ENCODE measurements at places on chromosomes 2 and 18.

- peak; percentile 82 for DNase-seq
Measured at GRCh38 chr2:46973673-46974072, 58.1 kb upstream of the MCFD2 start.

DNA sequence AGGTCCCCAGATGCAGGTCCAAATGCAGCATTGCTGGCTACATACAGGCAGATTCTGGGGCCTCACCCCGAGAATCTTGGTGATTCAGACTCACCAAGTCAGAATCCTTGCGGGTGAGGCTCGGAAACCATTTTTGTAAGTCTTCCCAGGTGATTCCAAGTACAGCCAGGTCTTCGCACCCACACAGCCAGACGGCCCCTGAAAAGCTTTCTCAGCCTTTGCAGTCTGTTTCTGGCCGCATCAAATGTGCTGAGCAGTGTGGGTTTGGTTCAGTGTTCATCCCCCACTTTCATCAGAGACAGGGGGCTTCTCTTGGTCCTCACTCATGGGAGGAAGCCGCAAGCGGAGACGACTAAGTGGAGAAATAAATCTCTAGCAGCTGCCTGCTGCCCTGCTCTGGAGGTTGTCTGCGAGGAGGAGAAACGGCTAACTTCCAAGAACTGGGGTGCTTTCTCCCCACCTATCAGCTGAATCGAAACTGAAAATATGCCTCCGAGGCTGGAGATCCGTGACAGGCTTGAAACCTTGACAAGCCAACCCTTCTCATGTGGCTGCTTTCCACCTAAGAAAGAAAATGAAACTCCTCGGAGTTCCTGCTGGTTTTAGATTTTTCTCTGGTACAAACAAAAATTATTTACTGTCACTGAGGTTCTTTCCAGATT, 8.9 kb upstream of the TMEM185B start:
- no peak for DNase-seq

DNA sequence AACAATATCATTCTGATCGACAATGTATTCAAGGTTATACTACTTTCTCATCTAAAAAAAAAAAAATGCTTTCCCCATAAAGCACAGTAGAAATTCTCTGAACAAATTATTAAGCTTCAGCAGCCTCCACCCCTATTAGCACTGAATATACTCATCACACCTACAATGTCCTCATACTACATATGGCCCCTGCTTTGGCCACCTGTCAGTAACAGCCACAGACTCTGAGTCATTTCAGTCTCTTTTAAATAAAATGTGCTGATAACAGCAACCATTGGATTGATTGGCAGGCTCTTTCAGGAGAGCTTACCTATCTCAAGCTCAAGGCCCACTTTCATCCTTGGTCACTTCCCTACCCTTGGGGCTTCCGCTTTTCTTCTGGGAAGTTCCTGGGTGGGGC, 236.7 kb downstream of the TMX3 start:
- DNase-seq = peak; percentile 45

- DNase-seq = peak; percentile 79
Measured at GRCh38 chr2:44789971-44790721, 151.4 kb upstream of the SIX3 start.

GRCh38 chr2:65057391-65058052, 1.3 kb downstream of the CEP68 start:
- DNase-seq = no peak

- DNase-seq = no peak
Measured at GRCh38 chr18:51363384-51363783, 165.9 kb upstream of the MEX3C start.

GRCh38 chr2:233424154-233424951, 70.1 kb downstream of the DGKD start:
- no peak for DNase-seq

DNA sequence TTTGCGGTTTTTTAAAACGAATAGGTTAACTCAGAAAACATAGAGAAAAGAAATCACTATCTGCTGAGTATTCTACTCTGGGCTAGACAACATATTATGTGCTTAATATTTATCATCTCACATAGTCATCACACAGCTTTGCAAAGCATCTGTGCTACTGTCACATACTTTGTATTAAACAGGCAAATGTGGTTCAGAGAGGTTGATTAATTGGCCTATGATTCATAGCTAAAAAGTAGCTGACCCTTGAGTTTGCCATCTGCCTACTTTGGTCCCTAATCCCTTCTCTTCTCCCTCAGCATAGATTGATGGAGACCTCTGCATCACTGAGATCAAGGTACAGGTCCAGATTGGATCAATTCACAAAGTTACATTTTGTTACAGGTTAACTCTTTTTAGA, 21.4 kb downstream of the ANKRD30B start:
- peak; percentile 50 for DNase-seq

GRCh38 chr2:201452922-201453643, 1.5 kb downstream of the STRADB start:
- no peak for DNase-seq

- no peak for DNase-seq
Measured at GRCh38 chr2:235527806-235528469, 34.1 kb downstream of the AGAP1 start.

DNA sequence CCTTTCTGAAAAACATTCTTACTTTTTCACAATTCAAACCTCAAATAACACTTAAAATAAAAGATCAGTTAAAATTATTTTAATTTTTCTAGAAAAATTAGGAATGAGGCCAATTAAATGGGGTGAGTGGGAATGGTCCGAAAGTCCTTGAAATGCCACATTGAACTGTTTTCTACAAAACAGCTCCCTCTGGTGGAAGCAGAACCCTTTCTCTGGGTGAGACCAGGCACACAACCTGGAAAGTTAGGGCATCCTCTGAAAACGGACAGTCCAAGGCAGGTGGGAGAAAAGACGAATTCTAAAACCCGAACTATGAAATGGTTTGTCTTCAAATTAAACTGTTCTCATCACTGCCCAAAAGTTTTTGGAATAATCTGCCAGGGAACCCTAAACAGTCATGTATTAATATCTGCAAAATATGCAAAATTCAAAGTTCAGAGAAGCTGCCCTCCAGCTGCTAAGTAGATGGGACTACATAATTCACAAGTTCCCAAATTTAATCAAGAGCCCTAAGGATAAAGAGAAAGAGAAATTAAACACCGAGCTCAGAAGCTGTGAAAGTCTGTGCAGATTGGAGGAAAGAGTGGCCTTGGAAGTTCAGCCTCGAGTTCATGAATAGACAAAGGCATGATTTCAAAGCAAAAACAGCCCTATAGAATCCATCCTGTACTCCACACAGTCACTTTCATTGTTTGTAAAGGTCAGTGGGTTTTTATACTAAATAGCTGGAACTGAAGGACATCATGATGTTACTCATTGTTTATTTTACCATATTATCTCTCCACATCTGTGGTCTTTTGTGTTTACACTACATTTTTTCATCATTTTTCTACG, 108.3 kb downstream of the PIEZO2 start:
- peak; percentile 31 for DNase-seq

- no peak for DNase-seq
Measured at GRCh38 chr18:13381944-13382365, 163.4 kb downstream of the LDLRAD4 start.

DNA sequence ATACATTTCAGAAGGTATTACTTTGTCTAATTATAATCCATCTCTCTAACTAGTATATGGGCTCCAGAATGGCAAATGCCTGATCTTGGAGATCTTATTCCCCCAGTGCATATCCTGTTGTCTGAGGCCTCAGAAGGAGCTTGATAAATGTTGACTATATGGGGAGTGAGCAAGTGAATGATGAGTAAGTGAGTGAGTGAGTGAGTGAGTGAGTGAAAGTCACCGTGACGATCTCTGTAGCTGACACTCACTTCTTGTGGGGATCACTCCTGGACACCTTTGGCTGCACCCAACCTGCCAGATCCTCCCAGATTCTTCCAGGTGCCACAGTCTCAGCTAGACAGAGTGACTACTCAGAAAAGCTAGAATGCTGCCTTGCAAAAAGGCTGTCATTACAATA, 2.8 kb downstream of the XDH start:
- no peak for DNase-seq

DNA sequence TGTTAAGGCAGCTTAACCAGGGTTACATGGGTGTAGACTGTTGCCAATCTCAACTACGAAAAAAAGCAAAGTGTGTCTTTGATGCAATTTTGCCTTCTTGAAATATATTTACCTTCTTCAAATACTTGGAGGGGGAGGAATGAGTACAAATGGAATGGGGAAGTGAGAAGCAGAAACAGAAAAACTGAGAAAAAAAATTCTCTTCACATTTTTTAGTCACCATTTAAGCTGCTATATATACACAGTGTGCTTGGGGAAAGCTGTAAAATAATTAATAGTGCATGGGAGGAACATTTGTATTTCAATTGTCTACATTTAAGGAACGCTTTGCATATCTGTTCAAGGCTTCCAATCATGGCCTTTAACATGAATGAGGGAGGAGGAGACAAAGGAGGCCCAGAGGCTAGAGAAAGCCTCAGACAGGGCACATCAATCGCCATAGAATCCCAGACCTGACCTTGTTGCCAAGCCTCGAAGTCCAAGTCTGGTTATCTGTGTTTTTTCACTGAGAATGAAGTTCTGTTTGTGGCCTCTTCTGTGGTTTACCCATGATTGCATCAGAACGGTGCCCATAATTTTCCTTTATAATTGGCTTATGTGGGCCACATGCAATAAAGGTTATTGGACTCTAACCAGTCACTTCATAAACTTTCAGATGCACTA, 158.6 kb downstream of the PIK3C3 start:
- no peak for DNase-seq

- DNase-seq = no peak
Measured at GRCh38 chr18:34957119-34957863, 83.9 kb upstream of the MAPRE2 start.

- DNase-seq = no peak
Measured at GRCh38 chr2:234286118-234286598, 210.7 kb downstream of the ARL4C start.

GRCh38 chr2:207311316-207312005, 145.7 kb upstream of the KLF7 start:
- peak; percentile 9 for DNase-seq

DNA sequence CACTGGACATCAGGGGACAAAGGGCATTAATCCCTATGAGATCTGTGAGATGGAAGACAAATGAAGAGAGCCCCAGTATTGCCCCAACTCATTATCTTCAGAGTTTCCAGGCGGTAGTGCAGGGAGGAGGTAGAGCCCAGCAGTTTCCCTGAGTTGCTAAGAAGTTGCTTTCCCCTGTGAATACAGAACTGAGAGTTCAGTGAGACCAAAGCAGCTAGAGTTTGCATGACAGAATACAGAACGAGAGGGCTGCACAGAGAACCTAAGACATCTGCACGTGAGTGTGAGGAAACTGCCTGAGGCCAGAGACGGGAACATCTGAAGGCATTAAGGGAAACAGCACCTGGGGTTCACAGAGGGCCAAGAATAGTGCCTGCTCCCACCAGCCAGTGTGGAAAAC, 18.1 kb upstream of the PGAP1 start:
- no peak for DNase-seq

- no peak for DNase-seq
Measured at GRCh38 chr2:23988371-23988770, 21.5 kb upstream of the MFSD2B start.

DNA sequence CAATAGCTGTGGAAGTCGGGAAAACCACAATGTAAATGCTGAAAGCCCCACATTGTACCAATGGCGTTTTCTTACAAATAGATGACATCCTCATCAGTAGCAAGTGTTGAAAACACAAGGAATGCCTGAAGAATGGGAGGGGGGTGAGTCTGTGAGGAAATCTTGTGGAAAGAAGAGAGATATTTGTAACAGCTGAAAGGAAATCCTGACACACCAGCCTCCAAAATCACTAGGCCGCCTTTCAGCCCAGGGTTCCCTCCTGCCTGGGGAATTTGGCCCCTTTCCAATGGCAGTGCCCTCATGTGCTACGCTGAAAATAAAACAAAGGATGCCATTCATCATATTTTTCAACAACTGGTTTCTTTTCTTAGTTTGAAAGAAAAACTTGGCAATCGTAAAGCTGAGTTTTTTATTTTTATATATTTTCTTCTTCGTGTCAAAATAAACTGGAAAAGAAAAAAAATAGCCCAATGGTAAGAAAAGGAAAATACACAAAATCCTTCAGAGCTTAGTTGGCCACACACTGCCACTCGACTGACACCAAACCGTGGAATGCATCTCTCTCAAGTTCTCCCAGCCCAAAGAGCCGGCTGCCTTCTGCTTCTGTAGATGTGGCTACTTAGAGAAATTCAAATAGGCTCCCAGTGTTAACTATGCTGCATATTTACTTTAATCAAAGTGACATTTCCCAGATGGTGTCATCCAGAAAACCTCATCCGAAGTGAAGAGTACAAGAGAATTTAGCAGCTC, 52.0 kb downstream of the FTCDNL1 start:
- DNase-seq = no peak

- DNase-seq = peak; percentile 9
Measured at GRCh38 chr2:222915092-222915957, 54.5 kb downstream of the ACSL3 start.

DNA sequence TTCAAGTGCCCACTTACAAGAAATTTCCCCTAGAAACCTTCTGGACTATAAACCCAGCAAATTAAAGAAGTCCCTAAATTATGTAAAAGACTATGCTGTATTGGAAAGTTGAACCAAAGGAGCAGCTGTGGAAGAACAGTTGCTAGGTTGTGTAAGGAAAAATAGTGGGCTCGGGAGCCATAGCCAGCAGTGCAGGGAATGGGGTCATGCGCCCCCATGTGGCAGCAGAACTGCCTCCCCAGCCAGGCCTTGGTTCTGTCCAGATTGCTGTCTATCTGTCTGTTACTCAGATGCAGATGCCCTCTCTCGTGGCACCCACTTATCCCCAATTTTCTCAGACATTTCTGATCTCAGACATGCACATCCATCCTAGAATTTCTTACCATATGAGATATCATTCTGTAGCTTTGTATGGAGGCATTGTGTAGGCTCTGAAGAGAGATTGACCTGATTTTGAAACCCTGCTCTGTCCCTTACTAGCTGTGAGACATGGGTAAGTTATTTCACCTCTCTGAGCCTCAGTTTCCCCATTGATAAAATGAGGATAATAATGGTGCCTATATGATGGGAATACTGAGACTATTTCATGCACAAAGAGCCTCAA, 258.3 kb downstream of the SS18 start:
- peak; percentile 66 for DNase-seq

DNA sequence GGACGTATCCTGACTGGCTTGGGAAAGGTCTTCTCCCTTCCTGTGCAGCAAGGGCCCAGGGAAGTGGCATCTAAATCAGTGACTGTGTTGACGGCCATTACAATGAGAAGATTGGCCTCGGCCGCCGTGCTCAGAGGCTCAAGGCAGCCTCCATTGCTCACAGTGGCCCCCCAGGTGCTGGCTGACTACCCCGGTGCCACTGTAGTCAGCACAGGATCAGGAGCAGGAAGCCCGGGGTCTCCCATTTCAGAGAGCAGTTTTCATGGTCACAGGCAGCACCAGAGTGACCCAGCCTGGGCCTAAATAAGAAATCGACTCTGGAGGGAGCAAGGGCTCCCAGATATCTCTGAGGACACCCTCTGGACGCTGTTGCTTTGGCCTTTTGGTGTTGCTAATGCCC, 219.4 kb upstream of the ARL4C start:
- DNase-seq = no peak

DNA sequence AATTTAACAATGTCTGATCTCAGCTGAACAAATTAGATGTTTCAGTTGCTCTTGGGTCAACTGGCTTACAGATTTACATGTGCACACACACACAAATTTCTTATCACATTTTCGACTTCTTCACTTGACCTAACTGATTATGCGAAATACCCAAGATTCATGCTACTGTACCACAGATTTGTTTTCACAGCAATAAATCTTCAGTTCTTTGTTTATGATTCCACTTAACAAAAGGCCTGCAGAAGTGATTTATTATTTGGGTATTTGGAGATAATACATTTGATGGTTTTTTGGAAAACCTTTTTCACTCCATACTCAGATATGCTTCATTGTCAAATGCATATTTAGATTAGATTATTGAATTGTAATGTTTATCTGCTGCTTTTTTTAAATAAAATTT, 129.0 kb downstream of the GALNT1 start:
- no peak for DNase-seq

GRCh38 chr2:9091811-9092210, 88.3 kb upstream of the MBOAT2 start:
- no peak for DNase-seq

Measured in NCI-H524 (cell line).